AG04450 (cell line): ENCODE measurements at places on chromosomes 7 and 10. TPM values are rescaled to one million over a fixed set of nuclear protein-coding genes. Genes with fewer than 3 reads are reported as not detected.

The EEF1AKMT2 gene
- polyA plus RNA-seq = 16.3 and 24.0 TPM in 2 replicates

The RNLS gene
- 6.1 and 8.0 TPM in 2 replicates for polyA plus RNA-seq

The SFRP4 gene
- polyA plus RNA-seq = 0.04 TPM in 1 of 2 replicates, not detected in the other

The NEUROG3 gene
- polyA plus RNA-seq = not detected in 2 replicates

DNA sequence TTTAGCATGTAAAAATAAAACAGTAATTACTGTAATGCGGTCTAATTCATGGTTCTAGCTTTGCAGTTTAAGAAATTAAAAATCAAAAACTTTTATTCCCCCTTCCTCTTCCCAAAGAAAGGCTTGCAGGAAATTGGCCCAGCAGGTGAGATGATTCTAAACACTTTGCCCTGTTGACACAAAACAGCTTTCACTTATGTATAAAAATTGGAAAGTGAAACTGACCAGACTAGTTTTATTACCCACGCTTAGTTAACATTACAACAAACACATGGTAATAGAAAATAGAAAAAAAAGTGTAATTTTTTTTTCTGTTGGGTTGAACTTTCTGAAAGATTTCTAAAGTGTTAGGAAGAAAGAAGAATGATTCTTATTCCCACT, 1.2 kb upstream of the CCDC6 start:
- no peak for DNase-seq

DNA sequence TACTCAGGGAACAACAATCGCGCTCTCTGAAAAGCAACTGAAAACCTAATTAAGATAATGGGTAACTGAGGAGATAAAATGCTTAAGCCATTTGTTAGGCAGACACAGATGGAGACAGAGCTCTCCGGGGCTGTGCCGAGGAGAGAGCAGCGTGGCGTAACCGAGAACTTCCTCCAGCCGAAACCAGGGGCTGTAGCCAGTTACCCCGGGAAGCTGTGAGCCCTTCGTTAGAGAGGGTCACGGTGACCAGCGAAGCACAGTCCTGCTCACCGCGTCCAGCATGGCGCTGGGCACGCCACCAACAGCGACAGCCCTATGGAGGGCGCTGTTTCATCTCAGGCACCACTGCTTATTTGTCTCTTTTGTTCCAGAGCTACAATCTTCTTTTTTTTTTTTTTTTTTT, 16.1 kb downstream of the PAPOLB start:
- no peak for DNase-seq

DNA sequence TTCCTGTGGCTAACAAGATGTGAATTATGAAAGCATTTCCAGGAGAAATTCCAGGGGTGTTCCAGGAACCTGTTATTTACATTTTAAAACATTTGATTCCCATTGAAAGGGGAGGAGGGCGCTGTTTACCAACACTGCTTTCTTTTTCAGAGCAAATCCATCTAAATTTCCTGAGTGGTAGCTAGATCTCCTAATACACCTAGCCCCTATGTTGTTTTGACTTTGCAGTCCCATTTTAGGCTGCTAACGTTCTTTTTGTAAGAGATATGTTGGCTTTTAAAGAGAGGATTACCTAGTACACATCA, 130.8 kb downstream of the TCF7L2 start:
- no peak for DNase-seq

- DNase-seq = no peak
Measured at GRCh38 chr10:124367936-124368335, 50.8 kb downstream of the OAT start.
